Stimulated activated naive CD8-positive, alpha-beta T cell treated with anti-CD3 and anti-CD28 coated beads, Interleukin-15, amount 100 ng/mL, for 72 hours (primary cell): ENCODE measurements at places on chromosomes 2 and 18.
A peak's percentile ranks its signal among the peaks of the same experiment; 100 is the strongest.

DNA sequence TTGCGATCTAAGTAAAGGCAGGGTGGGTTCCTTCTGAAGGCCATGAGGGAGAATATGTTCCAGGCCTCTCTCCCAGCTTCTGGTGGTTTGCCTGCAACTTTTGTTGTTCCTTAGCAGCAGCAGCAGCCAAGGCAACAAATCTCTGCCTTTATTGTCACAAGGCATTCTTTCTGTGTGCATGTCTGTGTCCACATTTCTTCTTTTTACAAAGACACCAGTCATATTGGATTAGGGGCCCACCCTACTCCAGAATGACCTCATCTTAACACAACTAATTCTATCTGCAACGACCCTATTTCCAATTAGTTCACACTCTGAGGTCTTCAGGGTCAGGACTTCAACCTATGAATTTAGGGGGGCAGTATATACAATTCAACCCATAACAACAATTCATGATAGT is 587.5 kb downstream of the XIRP2 start:
- no peak for DNase-seq

DNA sequence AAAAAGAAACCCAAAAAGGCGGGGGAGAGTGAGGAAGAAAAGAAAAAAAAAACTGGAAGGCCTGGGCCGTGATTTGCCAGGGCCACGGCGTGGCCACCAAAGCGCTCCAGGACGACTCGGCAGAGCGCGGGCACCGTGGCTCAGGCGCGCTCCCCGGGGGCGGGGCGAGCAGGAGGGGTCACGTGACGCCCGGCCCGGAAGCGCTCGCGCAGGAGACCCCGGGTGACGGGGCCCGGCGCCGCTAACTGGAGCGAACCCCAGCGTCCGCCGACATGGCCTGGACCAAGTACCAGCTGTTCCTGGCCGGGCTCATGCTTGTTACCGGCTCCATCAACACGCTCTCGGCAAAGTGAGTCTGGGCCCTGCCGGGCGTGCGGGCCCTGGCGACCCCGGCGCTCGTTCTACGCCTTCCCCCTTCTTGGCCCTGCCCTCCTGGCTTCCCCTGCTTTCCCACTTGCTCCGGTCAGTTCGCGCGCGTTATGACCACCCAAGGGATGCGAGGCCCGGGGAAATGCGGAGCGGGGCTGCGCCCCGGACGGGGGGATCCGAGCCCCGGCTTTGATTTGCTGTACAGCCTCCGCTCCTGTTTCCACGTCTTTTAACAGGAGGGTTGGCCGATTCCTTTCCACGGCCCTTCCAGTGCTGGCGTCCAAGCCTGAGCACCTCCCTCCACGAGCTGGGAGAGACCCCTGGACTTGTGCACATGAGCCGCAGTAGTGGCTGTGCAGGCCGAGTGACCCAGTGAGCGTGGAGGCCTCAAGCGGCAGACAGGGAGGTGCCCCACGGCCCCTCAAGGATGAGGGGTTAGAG is at the start of gene SLC35F6:
Gene SLC35F6, plus strand, starts transcription at position 207 of the 810 bp plus-strand sequence. Its CDS starts 66 bp downstream, at position 273.
- peak; percentile 82 for DNase-seq

DNA sequence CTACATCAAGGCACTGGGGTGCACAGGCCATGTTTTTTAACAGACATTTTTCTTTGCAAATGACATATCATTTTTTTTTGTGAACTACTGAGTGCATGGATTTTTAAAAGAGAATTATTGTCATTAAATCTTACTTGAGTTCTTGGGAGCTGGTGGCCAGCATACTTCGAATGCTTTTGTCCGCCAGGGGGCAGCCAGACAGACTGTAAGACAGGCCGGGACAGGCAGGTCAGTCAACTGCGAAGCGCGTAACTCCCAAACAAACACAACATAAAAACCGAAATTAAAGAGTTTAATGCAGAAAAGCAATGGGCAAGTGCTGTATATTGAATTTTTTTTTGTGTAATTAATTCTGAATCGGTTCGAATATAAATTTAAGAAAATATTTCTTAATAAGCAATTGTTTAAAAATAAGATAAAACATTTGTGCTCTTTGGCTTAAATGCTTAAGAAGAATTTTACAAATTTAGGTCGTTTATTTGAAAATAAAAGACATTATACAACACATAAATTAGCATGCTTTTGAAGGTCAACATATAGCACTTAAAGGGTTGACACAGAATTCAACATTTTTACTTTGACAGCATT is 142.2 kb upstream of the PXDN start:
- peak; percentile 39 for DNase-seq

DNA sequence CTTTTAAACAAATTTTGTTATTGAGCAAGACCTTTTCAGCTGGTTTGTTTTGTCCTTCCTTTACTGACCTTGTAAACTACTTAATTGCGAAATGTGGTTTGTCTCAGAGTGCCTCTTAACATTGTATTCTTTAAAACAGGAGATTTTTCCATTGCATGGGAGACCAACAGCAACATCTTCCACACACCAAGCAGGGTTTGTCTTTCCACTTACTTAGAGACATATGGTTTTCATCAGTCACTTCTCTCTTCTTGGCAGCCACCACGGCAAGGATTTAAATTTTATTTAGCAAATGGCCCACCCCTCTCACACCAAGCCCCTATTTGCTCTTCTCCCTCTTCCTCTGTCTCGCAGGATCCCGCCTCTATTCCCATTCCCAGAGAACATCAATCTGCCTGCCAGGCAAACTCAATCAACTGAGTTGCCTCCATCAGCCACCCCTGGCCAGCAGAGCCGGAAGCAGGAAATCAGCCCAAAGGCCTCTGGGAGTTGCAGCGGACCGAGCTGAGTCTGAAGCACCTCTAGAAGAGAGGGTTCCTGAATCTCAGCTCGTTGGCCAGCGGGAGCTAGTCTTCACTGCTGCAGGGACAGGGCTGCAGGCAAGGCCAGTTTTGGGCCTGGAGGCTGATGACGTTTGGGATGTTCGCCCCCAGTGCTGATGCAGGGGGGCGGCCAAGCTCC is 11.3 kb upstream of the CIB4 start:
- no peak for DNase-seq

DNA sequence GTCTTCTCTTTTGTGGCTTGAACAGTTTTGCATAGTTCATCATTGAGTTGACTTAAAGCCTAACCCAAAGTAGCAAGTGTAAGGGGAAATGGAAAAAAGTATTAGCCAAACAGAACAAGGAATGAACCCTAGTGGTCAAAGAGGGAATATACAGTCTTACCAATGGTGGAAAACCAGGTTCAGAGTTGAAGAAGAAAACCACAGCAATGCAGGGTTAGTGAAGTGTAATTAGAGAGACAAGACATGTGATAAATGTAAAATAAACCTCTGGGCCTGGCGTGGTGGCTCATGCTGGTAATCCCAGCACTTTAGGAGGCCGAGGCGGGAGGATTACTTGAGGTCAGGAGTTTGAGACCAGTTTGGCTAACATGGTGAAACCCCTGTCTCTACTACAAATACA is 2.4 kb downstream of the TTN start:
- DNase-seq: no peak

DNA sequence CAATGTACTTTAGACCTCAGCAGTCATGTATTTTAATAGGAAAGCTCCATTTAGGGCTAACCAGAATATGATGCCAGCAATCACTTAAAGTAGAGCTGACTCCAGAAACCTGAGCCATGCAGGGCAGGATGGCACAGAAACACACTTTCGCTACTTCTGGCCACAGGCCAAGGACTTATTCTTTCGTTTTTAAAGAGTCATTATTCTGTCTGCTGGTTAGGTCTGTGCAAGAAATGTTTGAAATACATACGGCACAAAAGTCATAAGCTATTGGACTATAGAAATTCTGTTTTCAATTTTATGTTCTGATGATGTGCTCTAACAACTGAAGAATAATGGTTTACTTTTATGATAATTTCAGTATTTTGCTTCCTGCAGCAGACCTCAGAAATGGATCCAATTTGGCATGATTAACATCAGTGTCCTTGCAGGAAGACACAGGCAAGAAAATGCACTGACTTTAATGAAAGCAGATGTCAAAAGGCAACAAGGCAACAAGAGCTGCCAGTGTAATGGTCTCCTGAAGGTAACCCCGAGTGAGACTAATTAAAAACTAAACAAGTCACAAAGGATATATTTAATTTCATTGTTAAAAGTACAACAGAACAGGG is 114.4 kb upstream of the CHRNA1 start:
- DNase-seq: no peak

- no peak for DNase-seq
These were observed 44.7 kb downstream of the MC5R start for GRCh38 chr18:13868501-13869271.

GRCh38 chr2:74566754-74567085 is 12.2 kb downstream of the DOK1 start:
- DNase-seq: no peak

GRCh38 chr2:84131278-84131830 is 327.7 kb downstream of the SUCLG1 start:
- no peak for DNase-seq

DNA sequence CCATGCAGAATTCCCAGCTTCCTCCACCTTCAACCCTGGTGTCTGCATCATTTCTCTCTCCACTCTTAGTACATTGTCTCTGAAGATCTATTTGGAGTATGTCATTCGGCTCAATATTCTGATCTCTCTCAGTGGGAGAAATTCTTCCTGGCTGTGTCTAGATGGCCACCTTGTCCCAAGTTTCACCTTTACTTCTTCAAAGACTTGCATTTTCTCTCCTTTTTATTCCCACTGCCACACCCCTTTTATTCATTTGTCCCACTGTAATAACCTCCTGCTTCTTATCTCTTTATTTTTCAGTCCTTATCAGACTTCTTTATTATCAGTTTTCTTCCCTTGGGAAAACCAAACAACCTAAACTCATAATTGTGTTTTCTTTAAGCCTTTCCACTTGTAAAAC is 54.3 kb upstream of the CERS6 start:
- DNase-seq: no peak

DNA sequence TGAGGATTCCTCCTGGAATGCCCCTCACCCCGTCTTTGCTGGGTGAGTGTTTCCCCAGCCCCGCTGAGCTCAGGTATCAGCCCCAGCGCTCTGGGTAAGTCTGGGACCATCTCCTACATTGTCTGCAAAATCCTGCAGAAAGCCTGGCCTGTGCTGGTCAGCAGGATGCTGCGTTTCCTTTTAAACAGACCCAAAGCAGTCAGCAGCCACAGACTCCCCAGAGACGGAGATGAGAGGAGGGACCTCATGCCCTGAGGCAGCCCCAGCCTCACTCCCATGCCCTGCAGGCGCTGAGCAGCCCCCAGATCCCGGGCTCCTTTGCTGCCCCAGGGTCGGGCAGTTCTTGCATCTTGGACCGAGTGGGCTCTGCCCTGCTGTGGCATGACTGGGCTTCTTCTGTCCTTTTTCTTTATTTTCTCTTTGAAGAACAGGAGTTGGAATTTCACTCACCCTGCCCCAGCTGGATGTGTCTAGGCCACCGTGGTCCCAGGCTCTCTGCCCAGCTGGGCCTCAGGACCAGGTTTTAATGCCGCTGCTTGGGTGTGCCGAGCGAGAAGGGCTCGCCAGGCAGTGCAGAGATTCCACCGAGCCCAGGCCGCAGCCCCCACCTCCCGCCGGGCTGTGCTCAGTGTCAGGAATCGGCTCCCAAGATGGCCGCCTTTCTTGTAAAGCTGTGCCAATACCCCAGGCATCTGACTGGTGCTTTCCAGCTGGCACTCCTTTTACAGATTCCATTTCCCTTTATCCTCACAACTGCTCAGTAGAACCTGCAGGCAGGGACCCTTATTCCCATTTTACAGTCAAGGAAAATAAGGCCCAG is 43.6 kb downstream of the ODC1 start:
- no peak for DNase-seq

DNA sequence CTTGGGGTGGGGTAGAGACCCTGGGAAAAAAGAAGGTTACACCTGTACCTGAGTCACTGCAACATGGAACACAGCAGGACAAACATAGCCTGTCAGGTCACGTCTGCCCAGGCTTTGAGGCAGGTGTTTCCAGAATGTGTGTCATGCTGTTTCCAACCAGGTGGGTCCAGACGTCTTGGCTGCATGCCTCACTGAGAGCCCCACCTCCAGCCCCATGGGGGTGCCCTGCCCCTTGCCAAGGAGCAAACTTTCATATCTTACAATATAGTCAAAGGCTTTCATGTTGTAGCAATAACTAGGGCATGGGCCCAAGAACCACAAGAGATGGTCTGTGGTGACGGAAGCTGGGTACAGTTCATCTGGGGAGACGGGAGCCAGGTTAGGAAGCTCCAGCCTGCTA is 499.7 kb downstream of the BCL11A start:
- no peak for DNase-seq

DNA sequence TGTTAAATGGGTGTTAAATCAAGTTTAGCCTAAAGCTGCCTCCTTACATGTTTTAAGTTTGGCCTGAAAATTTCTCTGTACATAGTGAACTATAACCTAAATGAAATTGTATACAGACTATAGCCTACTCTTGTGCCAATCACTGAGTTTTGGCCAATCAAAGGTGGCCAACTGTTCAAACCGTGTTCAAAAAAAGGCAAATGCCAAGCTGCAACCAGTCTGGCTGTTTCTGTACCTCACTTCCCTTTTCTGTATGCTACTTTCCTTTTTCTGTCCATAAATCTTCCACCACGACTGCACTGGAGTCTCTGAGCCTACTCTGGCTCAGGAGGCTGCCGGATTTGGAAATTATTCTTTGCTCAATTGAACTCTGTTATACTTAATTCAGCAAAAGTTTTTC is 121.0 kb downstream of the SPOPL start:
- no peak for DNase-seq

DNA sequence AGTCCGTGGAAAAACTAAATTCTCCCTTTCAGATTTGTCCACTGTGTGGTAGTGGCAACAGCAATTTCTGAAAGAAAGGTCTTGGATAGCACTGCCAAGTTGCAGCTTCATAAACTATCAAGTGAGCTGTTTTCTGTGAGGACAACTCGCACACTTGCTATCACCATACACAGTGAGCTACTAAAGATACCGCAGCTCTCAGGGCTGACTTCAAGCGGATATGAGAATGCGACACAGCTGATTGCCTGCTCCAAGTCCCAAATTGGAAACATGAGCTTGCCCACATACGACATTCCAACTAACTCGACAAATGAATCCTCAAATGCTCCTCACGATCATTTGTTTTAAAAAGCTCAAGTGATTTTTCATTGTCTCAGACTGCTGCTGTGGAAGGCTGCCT is 46.2 kb downstream of the E2F6 start:
- DNase-seq: no peak

DNA sequence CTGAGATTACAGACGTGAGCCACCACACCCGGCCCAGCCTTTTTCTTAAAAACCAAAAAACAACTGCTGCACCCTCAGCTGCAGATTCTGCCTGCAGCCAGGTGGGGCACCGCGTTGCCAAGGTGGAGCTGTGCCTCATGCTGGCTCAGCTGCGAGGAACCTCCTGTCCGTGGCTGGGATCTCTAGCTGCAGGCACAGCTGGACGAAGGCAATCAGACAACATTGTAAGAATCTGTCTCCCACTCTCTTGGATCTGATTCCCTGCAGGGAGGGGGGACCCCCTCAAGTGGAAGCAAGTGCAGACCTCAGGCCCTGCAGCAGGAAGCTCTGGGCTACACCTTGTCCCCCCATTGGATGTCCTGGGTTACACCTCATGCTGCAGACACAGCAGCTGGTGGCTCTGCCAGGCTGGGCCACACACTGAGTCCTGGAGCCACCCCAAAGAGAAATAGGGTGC is 24.1 kb downstream of the CIDEA start:
- DNase-seq: no peak

DNA sequence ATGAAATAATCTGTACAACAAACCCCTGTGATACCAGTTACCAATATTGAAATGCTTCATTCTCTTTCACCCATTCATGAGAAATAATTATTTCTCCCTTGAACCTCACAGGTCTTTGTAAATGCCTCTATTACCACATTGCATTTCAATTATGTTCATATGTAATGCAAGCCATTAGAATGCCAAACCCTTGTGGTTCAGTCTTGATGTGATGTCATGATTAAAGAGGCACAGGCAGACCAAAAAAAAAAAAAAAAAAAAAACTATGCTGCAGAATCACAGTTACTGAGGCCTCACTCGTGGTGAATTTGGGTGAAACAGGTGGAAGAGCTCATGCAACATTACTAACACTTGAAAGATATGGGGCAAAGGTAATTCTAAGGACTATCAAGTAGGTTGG is 9.4 kb upstream of the EPG5 start:
- DNase-seq: no peak
